ENCODE measurements at places on chromosomes 7 and 10. TPM values are rescaled to one million over a fixed set of nuclear protein-coding genes. Genes with fewer than 3 reads are reported as not detected.

SFXN4 gene
- 46.1 TPM for total RNA-seq

PDE6C gene
- total RNA-seq, result not detected

ZYX gene
- total RNA-seq, result 81.5 TPM

PARG gene
- total RNA-seq, result 27.2 TPM

HOXA7 gene
- not detected for total RNA-seq

ACTR3C gene
- 3.1 TPM for total RNA-seq
